AG20443 (cell line): ENCODE measurements at places on chromosomes 2 and 18.

DNA sequence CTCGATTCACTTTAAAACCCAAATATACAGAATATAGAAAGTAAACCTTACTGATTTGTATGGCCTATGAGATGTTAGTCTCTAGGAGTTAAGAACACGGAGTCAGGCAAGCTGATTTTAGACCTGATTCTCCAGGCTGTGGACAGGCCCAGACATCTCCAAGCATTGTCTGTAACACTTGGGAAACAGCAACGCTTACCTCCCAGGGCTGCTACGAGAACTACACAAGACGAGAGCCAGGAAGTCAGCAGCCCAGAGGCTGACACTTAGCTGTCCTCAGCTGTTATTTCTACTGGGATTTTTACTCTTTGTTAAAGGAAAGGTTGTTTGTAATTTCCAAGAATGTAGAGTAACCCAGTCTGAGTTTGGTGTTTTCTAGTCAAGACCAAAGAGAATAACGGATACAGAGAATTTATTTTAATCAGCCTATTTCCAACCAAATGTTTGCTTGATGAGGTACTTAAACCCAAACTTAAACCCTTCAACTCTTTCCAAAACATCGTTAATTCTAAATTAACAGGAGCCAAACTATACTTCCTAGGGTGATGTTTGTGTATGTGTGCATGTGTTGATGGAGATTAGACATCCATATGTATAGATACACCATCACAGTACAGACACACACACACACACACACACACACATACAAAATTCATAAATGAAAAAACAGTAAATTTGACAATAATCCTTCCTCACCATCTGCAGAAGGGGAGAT, 123.4 kb downstream of the LAMA1 start:
- peak; percentile 38 for DNase-seq

DNA sequence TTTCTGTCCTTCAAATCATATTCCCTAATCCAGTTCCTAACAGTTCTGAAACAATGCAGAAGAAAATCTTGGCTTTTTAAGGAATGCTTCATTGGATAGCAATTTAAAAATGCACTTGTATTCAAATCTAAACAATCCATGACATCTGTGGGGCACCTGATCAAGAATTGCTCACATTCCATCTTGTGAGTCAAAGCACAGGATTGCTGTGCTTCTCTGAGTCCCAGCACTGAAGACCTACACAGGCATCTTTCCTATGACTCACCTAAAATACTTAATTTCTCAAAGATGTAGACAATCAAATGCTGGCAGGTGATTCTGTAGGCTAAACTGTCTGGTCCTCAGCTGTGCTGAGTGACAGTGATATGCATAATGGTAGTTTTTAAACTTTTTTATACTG, 10.1 kb upstream of the ATP8B1 start:
- DNase-seq, result peak; percentile 84

DNA sequence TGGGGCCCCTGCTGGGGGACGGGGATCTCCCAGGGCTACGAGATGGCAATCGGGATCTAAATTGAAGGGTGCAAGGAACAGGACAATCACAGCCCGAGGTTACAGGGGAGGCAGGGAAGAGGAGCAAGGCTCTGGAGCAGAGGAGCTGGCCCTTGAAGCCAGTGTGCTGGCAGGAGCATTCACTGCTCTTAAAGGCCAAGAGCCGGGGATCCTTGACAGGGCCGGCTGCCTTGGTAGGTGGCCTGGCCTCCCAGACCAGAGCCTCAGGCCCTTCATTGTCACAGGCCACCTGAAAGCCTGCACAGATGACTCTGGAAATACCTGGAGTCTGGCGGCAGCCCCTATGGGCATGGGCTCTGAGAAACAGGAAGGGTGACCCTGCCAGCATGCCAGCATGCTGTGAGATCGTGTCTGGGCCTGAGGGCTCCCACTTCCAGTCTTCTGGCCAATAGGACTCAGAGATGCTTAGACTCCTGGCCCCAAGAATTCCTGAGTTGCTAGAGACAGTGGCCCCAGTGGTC, 38.7 kb downstream of the PDIA6 start:
- no peak for DNase-seq

GRCh38 chr18:28043631-28044030, 133.3 kb downstream of the CDH2 start:
- DNase-seq, result no peak

DNA sequence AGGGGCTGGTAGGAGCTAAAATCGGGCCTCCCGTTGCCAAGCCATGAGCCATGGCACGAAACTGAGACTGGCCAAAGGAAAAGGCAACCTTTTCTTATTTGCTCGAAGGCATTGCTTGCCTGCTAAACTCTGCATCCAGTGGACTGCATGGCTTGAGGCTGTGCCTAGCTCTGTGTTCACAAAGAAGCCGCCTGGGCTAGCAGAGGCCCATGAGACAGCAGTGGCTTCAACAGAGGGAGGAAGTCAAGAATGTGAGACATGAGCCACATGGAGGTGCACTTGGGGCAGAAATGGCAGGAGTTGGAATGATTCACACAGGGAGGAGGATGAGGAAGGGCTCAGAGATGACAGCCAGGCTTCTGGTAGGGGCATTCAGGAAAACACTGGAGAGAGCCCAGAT, 33.5 kb downstream of the TPRKB start:
- no peak for DNase-seq

GRCh38 chr2:215736653-215737290, 276.6 kb downstream of the MREG start:
- DNase-seq, result peak; percentile 58

- DNase-seq, result no peak
Observed at GRCh38 chr2:8578335-8579244, 103.3 kb upstream of the ID2 start.

GRCh38 chr2:26633993-26634595, 7.1 kb downstream of the CIB4 start:
- no peak for DNase-seq

GRCh38 chr2:43207553-43208300, 18.7 kb downstream of the ZFP36L2 start:
- DNase-seq, result no peak

- no peak for DNase-seq
Observed at GRCh38 chr2:40872580-40872979, 420.7 kb upstream of the SLC8A1 start.

GRCh38 chr2:105865222-105865913, 120.7 kb downstream of the NCK2 start:
- peak; percentile 59 for DNase-seq

GRCh38 chr2:14654835-14655282, 22.3 kb downstream of the LRATD1 start:
- DNase-seq, result no peak

DNA sequence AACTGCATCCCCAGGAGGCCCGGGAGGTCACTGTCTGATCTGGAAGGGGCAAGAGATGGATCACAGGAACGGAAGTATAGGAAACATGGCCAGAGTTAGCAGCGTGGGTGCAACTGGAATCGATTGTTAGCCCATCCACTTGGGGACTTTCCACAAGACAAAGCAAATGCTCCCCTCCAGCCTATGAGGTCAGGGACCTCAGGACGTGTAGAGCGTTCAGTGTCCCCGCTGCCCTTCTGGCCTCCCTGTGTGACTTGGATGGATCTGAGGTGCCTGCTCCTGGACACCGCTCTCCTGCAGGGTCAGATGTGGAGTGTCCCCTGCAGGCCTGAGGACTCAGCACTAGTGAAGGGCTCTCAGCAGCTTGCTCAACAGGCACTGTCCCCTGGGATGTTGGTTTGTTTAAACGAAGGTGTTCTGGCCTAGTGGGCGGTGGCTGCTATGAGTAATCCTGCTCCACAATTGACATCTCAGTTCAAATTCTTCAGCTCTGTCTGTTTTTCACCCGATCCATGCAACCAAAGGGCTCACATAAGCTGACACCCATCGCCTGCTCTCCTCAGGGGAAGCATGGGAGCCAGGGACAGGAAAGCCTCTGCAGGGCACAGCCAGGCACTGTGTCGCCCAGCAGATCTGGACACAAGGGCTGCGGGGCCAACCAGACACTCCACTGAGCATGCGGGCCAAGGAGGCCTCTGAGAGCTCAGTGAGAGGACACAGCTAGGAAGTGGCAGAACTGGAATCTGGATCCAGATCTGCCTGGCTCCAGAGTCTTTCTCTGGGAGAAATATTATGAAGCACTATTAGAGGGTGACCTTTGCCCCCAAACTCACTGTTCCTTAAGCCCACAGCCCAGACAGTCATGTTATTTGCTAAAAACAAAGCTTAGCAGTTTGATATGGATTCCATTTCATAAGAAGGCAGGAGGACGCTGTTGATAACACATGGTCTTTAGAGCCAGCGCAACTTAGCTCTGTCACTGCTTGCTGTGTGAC, 78.5 kb downstream of the RHOB start:
- DNase-seq, result peak; percentile 52

DNA sequence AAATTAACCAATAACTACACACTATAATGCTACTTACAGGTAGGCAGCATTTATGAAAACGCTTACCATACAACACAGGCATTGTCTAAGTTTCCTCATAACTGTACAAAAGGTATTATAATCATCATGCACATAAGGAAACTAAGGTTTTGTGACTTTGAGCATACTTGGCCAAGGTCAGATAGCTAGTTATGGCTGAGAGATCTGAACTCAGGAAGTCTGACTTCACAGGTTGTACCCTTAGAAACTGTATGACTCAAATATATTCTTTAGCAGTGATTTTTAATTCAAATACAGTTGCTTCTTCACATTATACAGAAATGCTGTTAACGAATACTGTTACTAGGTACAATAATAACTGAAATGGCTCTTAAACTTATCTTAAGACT, 89.3 kb downstream of the TRIP12 start:
- DNase-seq, result no peak

DNA sequence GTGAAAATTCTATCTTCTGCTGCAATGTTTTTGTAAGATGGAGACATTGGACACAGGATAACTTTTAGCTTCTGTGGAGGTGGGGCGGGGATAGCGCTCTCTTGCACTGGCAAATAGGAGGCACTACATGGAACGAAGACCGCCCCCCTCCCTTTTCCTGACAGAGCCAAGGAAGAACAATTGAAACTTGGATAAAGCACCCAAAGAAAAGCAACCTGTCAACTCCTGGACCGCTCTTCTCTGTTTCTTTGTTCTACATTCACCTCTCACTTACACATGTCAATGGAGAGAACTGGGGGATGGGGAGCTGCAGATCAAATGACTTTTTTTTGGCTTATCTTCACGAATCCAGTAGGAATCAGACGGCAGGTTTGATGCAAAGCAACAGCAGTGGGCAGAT, 126.3 kb upstream of the CHAC2 start:
- DNase-seq, result no peak

- DNase-seq, result no peak
Observed at GRCh38 chr2:126385441-126385840, 270.5 kb upstream of the GYPC start.

DNA sequence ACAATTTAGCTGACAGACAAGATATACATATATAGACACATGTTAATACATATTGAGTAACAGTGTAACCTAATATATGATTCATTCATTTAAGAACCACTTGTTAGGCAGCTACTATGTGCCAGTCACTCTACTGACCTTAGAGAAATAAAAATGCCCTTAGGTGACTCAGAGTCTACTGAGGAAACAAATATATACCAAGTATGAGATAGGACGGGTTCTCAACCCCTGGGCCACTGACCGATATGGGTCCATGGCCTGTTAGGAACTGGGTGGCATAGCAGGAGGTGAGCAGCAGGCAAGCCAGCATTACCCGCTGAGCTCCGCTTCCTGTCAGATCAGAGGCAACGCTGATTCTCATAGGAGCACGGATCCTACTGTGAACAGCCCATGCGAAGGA, 14.8 kb downstream of the STRN start:
- no peak for DNase-seq

GRCh38 chr2:213551526-213551925, 267.3 kb downstream of the SPAG16 start:
- no peak for DNase-seq

DNA sequence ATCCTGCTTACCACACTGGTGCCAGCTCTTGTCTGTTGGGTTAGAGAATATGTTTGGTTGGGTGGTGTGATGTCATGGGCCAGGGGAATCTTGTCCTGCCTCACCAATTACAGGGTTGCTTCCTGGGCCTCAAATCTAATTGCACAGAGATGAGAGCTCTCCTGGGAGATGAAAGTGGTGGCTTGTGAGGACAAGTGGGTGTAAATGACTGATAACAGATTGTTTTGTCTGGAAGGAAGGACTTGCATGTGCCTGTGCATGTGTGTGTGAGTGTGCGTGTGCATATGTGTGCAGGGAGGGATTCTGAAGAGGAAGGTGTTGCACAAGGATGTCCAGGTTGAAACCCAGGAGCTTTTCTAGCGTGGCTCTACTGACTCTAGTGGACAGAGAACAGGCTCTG, 271.9 kb downstream of the LOXHD1 start:
- DNase-seq, result no peak
